ENCODE measurements at places on chromosomes 1 and 21.
A peak's percentile ranks its signal among the peaks of the same experiment; 100 is the strongest.

- DNase-seq: no peak
These were observed 82.6 kb upstream of the DPYD start for GRCh38 chr1:98003442-98003841.

GRCh38 chr1:155272466-155273342, 600 bp downstream of the CLK2 start:
- peak; percentile 54 for DNase-seq

DNA sequence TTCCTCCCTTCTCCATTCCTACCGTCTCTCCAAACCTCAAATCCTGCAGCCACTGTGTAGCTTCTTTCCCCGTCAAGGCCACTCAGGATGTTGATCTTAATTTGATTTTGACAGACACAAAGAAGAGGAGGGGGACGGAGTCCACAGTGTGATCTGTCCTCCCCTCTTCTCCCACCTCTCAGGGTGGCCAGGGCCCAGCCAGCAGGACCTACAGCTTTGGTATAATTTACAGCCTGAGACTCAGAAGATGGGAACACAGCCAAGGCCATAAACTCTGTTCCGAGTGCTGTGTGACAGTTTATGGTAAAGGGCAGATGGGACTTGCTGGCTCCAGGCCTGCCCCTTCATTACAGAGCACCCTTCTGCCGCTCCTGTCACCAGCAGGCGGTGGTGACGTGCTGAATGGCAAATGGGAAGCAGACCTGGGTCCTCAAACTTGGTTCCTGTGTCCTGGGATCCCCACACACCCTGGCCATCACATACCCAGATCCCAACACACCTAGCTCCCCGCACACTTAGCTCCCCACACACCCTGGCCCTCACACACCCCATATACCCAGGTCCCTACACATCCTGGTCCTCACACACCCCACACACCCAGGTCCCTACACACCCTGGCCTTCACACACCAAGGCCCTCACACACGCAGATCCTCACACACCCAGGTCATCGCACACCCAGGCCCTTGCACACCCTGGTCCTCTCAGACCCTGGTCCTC, 71.6 kb downstream of the CD2 start:
- DNase-seq: no peak

DNA sequence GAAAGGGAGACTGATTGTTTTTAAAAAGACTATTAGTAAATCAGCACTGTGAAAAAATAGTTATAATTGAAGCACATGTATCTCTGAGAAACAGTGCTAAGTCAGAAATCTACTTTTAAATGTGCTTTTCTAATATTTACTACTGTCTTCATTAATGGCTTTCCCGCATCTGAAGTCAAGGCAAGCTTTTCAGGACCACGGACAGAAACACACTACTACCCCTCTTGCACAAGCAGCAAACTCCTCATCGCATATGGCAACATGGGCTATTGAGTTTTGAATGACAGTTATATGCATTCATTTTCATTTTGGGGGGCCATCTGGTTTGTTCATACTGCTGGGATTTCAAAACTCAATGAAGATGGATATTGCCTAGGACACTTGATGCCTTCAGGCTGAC, 433.4 kb upstream of the CAMK1G start:
- DNase-seq: peak; percentile 55

GRCh38 chr1:227774821-227775661, 39.8 kb downstream of the SNAP47 start:
- no peak for DNase-seq

DNA sequence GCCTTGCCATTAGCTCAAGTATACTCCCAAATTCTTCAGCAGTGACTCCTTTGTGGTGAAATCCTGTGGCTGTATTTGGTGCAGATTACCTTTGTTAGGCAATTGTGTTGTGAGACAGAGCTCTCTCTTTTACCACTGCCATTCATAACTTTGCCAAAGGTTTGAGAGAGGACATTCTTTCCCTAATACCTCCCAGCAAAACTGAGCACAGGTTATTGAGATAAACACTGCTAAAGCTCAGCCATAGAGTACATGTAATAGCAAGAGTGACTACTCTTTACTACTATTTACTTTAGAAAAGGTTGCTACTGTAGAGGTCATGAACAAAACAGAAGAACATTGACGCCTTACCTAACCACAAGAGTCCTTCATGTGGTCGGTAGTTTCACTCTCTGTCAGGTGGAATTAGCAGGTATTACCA, 514.0 kb upstream of the ADAMTS5 start:
- DNase-seq: peak; percentile 51

DNA sequence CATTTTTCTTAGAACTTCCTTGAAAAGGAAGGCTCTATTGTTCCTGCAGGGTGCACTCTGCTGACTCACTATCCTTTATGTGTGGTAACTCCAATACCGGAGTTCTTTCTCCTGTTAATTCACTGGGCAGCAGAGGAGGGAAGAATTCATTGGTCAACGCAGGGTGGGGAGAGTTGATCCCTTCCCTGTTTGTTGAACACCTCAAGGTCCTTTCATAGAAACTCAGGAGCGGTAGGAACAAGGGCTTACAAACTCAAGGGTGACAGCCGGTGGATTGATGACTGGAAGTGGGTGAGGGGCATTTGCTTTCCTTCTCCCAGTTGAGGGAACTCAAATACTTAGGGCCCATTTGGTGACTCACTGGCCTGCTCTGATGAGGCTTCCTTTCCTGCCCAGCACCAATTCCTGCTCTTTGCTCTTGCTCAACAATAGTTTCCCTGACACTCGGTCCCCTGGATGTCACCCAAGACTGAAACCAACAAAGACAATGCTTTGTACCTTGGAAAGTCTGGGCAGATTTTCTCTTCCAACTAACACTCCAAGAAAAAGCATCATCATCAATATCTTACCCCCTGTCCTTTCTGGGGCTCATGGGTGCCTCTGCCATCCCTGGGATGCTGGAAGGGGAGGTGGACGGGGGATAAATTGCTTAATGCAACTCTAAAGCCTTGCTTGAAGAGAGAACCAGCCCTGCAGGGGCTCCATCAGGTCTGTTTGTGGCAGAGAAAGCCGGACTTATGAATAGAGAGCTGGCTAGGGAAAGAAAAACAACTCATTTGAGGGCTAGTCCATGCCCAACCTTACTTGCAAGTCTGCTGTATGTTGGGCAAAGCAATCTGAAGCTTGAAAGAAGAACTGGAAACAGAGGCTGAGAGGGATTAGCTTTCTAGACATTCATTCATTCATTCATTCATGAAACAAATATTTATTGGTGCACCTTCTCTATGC, 9.3 kb downstream of the SLC26A9 start:
- peak; percentile 80 for DNase-seq

DNA sequence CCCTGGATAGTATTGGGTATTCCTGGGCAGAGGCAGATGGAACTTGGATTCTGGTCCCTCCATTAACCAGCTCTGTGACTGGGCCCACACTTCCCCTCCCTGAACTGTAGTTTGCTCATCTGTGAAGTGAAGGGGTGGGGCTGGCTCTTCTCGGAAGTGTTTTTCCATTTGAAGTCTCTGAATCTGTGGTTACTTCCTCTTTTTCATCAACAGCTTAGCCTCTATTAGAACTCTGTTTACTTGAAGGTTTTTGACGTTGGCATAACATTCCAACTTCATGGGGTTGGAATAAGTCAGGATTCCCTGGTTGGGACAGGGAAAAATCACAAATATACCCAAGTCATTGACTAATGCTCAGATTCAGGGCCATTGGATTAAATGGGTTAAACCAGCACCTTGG, 3.6 kb downstream of the KIAA0040 start:
- no peak for DNase-seq

DNA sequence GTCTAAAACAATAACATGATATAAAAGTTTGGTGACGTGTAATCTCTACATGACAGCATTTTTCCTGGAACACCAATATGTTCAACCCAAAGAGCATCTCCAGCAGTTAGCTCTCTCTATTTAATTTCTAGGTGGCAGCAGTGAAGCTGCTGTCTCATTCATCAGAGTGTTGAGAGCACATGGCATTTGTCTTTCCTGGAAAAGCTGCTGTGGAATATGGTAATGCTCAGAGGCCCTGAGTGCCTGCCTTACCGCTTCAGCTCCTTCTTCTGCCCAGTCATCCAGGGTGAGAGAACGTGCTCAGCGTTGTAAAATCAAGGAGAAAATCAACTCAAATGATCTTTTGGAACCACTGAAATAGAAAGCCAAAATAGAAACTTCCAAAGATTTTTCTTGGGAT, 640.7 kb downstream of the ADGRL2 start:
- no peak for DNase-seq

DNA sequence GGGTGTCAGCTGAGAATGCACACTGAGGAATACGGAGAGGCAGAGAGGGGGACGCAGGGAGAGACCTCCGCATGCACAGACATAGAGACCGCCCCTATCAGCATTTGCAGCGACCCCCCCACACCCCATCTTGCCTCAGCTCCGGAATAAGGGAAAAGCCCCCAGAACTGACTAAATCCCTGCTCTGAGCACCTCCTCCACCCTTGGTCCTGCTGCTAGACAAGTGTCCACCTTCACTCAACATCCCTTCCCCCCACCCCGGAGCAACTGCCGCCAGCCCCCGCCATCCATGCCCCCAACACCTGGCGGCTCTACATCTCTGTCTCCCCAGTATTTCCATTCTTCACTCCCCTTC, 769 bp downstream of the SV2A start:
- no peak for DNase-seq

- DNase-seq: peak; percentile 72
These were observed 42.6 kb upstream of the SRSF10 start for GRCh38 chr1:24022581-24023361.

DNA sequence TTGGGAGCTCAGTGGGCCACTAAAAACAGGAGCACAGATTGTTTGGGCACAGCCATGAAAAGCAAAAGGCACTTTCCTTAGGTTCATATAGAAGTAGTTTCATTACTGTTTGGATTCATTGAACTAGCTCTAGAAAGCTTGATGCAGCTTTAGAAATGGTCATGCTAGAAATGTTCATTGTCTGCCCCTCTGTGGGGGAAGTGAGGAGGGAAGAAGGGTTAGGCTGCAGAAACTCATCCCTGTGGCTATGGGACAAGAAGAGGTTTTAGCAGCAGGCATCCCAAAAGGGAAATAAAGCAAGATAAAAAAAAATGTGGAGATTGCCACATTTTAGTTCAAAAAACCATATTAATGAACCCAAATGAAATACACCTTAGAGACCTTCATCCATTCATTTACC, 359.6 kb upstream of the PTBP2 start:
- DNase-seq: no peak

GRCh38 chr1:212072047-212072446, 36.5 kb downstream of the DTL start:
- DNase-seq: no peak

GRCh38 chr1:32066489-32066873, 6.3 kb upstream of the TMEM39B start:
- peak; percentile 18 for DNase-seq

- DNase-seq: no peak
These were observed 84.4 kb downstream of the ITPKB start for GRCh38 chr1:226654668-226655055.

- DNase-seq: no peak
These were observed 36.6 kb downstream of the CCDC185 start for GRCh38 chr1:223429821-223430220.

GRCh38 chr1:109468903-109469302, 2.6 kb downstream of the SYPL2 start:
- no peak for DNase-seq

- DNase-seq: no peak
These were observed 268.7 kb upstream of the SGIP1 start for GRCh38 chr1:66265268-66265667.

- peak; percentile 91 for DNase-seq
These were observed 75.3 kb upstream of the ARTN start for GRCh38 chr1:43858324-43858723.

DNA sequence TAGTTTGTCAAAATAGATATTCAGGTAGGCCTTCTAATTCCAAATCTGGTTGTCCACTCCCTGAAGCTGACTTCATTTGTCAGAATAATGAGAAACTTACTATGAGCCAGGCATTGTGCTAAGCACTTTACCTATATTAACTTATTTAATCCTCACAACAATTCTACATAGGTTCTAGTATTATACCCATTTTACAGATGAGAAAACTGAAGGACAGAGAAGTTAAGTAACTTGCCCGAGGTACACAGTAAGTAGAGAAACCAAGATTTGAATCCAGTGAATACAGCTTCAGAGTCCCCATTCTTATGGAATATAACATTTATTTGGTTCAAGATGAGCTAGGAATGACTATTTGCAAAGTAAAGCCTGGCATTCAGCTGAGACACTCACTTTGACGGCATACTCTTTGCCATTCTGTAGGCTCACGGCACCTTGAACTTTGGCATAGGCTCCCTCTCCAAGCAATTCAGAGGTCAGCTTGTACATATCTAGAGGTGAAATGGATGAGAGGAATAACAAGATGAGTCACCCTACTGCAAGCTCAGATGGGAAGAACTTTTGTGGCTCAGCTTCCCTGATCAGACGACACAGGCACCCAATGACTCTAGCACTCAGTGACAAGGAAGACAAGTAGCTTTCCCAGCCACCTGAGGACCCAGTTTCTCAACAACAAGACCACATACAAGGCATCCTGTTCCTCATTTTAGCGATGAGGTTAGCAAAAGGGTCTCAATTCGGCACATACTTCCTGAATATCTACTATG, 23.7 kb downstream of the MKNK1 start:
- no peak for DNase-seq

- no peak for DNase-seq
These were observed 467.3 kb downstream of the CAMTA1 start for GRCh38 chr1:7252411-7253117.

GRCh38 chr21:14493731-14494130, 52.4 kb downstream of the SAMSN1 start:
- DNase-seq: no peak

GRCh38 chr1:149937759-149938158, 1.1 kb upstream of the MTMR11 start:
- DNase-seq: no peak

DNA sequence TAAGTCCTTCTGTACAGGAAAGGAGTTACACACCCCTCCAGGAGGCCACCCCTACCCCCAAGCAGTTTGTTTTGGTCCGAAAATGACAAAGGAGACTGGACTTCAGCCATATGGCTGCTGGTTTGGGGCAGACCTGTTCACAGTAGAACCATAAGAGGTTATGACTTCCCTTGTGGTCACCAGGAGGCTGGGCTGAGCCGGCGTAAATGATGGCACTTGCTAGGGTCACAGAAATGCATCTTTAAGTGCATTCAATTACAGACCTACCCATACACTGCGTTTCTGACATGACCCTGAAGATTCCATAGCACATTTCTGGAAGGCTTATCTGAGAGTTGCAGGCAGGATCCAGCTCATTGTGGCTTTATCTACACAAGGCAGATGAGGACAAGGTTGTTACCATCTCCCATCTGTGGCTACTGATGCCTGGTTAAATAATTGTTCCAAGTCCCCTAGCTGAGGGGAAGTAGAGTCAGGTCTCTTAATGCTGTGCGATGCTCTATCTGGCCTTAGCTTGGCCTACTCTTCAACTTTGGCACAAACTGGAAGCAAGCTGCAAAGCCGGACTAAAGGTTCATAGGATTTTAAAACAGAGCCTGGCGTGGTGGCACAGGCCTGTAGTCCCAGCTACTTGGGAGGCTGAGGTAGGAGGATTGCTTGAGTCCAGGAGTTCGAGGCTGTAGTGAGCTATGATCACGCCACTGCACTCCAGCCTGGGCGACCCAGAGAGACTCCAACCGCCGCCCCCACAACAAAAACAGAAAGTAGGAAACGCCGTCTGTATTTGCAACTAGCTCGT, 1.7 kb upstream of the TRIM67 start:
- no peak for DNase-seq

GRCh38 chr1:22709891-22710700, 543 bp upstream of the EPHB2 start:
- peak; percentile 83 for DNase-seq
